ENCODE measurements at places on chromosomes 7 and 10. TPM values are rescaled to one million over a fixed set of nuclear protein-coding genes. Genes with fewer than 3 reads are reported as not detected.

DNA sequence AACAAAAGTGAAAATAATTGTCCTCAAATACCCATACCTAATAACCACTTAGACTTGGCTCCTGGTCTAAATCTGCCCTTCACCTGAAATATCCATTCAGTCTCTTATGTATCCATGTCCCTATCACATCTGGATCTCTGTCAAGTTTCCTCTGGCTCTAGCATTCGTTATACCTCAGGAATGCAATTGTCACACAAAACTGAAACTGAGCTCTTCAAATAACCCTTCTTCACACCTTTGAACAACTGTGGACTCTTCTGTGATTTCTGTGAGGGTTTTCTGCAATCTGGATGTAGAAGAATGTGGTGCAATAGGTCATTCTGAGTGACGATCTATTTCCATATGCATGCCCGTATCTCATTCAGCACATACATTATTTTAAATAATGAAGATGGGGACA, 53.5 kb upstream of the FGL2 start:
- DNase-seq, result no peak

Gene BBIP1
- 52.1 TPM for polyA plus RNA-seq

GRCh38 chr10:48497780-48498770, 106.8 kb downstream of the ARHGAP22 start:
- no peak for DNase-seq

GRCh38 chr7:85736085-85736484, 549.2 kb upstream of the SEMA3D start:
- DNase-seq, result no peak

Gene GDF10
- polyA plus RNA-seq, result 169 TPM
